GM13977 (cell line): ENCODE measurements at places on chromosomes 3 and 15.

- no peak for DNase-seq
Observed at GRCh38 chr3:181358060-181358459, 353.7 kb upstream of the SOX2 start.

- peak; percentile 41 for DNase-seq
Observed at GRCh38 chr3:156674911-156675829, 780 bp downstream of the TIPARP start.

GRCh38 chr15:81747482-81747881 lies 298.3 kb downstream of the MEX3B start:
- DNase-seq: no peak

DNA sequence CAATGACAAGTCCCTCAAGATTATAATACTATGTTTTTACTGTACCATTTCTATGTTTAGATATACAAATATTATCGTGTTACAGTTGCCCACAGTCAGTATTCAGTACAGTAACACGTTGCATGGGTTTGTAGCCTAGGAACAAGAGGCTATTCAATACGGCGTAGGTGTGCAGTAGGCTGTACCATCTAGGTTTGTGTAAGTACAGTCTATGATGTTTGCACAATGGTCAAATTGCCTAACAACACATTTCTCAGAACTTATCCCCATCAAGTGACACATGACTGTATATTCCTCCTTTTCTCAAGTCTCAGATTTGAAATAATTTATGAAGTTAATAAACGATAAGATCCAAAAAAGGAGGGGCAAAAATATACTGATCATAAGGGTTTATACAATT lies 21.7 kb downstream of the ZDHHC3 start:
- no peak for DNase-seq

GRCh38 chr3:52730681-52731080 lies 24.8 kb downstream of the SPCS1 start:
- no peak for DNase-seq

- no peak for DNase-seq
Observed at GRCh38 chr3:160982491-160982890, 122.7 kb downstream of the B3GALNT1 start.

- no peak for DNase-seq
Observed at GRCh38 chr3:150215616-150216015, 192.5 kb upstream of the TSC22D2 start.

DNA sequence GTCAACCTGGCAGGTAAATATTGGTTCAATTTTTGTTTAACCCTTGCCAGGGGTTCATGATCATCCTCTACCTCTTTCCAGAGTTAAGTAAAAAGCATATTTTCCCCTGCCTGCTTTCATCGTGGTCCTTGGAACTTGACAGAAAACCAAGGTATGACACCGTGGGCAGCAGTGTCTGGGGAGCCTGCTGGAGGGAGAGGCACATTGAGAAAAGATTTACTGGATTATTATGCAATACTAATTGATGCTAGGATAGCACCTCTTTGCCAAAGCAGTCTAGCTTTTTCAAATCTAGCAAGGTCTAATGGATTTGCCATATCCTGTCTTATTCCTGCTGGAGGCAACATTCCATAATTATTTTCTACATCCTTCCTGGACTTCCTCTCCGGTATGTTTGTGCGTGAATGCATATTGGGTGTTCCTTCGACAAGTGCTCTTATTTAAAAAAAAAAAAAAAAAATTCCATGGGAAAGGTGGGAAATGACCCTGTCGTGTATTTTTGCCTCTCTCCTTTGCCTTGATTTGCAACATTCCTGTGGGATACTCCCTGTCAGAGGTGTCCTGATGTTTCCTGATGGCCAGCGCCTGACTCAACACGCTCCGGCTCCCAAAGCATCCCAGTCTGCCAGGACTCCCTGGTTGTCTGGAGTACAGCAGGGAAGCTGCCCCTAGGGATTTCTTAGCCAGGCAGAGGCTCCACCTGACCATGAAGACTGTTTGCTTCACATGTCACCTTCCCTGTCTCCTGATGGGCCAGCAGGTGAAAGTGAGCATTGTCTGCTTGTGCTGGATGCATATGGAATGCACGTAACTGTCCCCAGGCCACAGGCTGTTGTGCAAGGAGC lies 6.3 kb downstream of the BHLHE40 start:
- DNase-seq: no peak

- no peak for DNase-seq
Observed at GRCh38 chr3:194851254-194851653, 165.6 kb downstream of the FAM43A start.

DNA sequence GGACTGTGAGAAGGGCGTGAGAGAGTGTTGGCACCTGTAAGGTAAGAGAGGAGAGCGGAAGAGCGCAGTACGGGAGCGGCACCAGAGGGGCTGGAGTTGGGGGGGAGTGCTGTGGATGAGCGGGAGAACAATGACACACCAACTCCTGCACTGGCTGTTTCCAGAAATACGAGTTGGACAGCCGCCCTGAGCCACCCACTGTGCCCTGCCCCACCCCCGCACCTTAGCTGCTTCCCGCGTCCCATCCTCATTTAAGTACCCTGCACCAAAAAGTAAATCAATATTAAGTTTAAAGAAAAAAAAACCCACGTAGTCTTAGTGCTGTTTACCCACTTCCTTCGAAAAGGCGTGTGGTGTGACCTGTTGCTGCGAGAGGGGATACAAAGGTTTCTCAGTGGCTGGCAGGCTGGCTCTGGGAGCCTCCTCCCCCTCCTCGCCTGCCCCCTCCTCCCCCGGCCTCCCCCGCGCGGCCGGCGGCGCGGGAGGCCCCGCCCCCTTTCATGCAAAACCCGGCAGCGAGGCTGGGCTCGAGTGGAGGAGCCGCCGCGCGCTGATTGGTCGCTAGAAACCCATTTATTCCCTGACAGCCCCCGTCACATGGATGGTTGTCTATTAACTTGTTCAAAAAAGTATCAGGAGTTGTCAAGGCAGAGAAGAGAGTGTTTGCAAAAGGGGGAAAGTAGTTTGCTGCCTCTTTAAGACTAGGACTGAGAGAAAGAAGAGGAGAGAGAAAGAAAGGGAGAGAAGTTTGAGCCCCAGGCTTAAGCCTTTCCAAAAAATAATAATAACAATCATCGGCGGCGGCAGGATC lies at the start of gene SOX2:
Gene SOX2 (plus strand): TSS at position 601 of the 811 bp plus-strand sequence. CDS start 436 bp downstream, outside the sequence.
- DNase-seq: peak; percentile 82

DNA sequence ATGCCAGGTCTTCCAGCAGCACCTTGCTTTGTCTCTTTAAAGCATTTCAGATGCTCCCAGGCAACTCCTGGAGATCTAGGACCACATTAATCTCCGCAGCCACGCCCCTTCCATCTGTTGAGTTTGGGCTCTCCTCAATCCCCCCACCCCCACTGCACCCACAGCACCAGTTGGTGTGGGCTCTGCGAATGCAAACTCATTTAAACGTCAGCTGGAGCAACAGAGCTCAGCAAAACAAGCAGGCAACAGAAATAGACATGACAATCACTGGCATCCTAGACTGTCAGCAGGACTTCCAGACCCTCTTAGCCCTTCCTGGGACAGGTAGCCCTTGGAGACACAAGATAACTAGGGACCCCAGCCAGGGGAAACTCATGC lies 106.9 kb downstream of the LSM3 start:
- DNase-seq: no peak

DNA sequence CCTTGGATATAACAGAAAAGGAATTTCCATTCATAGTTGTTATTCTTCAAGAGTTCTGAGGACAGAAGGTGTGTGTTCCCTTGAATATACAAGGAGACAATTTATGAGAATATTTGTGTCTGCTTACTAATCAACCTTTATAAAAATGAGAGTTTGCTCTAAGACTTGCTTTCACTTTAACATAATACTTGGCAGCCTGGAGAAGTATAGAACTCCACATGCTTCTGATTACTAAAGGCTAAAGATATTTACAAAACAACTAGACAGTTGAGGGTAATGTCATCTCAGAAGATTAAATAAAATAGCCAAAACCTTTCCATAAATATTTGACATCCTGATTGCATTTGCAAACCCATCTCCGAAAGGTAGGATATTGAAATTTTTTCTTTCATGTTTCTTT lies 727.1 kb upstream of the NAALADL2 start:
- no peak for DNase-seq

- no peak for DNase-seq
Observed at GRCh38 chr3:111414531-111414930, 127.5 kb upstream of the CD96 start.

- no peak for DNase-seq
Observed at GRCh38 chr3:12557473-12558100, 700 bp downstream of the MKRN2 start.

DNA sequence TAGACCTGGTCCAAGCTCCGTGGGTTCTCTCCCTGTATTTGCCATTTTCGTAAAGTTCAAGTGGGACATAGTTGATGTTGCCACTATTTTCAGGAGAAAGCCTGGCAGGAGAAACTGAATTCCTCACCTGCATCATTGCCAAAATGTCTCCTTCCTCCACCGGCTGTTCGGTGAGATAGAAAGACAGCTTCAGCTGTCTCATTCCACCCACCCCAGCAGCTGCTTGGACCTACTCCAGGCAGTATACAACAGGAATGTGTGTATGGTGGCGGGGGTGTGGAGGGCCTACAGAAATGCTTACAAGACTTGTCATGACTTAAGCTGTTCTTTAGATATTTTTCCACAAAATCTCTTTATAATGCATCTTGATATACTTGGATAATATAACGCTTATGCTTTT lies 132.7 kb upstream of the RAP2B start:
- no peak for DNase-seq

- DNase-seq: peak; percentile 84
Observed at GRCh38 chr15:80776420-80777045, 2.6 kb upstream of the CEMIP start.

DNA sequence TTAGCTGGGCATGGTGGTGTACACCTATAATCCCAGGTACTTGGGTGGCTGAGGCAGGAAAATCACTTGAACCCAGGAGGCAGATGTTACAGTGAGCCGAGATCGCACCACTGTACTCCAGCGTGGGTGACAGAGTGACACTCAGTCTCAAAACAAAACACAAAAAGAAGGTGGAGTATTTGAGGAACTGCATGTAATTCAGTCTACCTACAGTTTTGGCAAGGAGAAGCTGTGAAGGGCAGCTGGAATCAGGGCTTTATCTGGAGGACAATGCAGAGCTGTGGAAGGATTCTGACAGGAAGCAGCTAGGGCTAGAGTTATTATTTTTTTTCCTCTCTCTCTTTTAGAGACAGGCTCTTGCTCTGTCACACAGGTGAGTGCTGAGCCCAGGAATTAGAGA lies 6.8 kb downstream of the H1-8 start:
- no peak for DNase-seq

GRCh38 chr3:67244130-67244529 lies 246.0 kb downstream of the KBTBD8 start:
- no peak for DNase-seq

GRCh38 chr3:128983293-128984069 lies 10.4 kb downstream of the CFAP92 start:
- no peak for DNase-seq

DNA sequence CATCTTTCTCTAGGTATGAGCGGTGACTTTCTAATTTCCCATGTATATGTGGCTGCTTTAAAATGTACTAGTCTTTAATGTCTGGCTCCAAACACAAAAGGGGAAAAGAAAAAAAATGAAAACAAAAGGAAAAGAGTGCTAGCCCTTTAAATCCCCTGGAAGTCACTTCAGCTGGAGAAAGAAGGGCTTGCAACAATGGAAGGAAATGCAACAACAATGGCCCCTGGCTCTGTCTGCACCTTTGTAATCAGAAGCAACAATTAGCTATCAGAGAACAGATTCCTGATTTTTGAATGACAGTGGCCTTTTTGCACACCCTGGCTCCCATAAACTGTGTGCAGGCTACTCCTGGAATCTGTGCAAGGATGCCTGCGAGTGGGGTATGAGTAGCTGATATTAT lies 591.2 kb downstream of the FHIT start:
- no peak for DNase-seq

DNA sequence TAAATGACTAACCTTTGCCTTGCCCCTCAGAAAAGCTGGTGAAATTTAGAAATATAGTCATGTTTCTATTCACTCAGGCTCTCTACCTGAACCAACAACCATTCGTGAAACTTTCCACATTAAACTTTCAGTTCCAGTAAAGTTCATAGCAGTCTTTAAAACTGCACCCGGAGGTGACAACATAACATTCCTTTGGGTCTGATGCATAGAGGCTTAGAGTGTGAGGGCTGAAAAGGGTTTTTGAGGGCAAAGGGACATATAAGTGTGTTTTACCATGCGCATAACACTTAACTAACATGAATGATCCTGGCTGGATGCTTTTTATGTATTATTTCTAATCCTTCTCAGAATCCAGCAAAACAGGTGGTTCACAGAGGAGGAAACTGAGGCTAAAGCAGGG lies 471.7 kb upstream of the MCTP2 start:
- no peak for DNase-seq

- no peak for DNase-seq
Observed at GRCh38 chr15:99343208-99343607, 91.9 kb downstream of the LRRC28 start.

DNA sequence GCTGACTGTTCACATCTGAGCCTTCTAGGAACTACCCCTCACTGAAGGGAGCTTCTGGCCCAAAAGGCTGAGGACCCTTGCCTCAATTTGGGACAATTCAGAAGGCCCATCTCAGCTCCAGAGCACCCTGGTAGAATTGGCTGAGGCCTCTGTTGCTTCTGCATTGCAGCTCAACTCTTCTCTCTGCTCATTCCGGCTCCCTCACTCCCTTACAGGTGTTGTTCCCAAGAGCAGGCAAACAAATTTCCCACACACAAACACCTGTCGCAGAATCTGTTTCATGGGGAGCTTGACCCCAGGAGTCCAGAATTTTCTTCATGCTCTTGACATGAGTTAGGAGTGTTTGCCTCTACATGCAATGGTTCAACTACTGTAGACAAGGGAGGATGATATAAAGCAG lies 78.7 kb downstream of the CRYGS start:
- no peak for DNase-seq

DNA sequence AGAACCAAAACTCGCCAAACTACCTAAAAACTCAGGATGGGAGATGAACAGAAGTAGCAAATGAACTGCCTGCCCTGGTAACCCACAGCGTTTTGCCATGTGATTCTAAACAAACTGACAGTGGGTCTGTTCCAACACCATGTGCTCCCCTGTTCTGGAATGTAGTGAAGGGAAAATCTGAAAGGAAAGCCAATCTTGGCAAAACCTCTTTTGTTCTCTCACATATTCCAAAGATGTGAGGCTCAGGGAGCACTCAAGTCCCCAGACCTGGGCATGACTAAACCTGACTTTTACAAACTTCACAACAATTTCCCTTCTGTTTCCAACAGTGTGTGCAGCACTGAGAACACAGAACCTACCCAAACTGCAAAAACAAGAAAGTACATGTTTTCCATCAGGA lies 116.1 kb downstream of the IMPG2 start:
- DNase-seq: no peak

- DNase-seq: peak; percentile 71
Observed at GRCh38 chr15:101242160-101242998, 9.5 kb downstream of the CHSY1 start.

- DNase-seq: no peak
Observed at GRCh38 chr3:185559706-185560090, 7.3 kb upstream of the LIPH start.

DNA sequence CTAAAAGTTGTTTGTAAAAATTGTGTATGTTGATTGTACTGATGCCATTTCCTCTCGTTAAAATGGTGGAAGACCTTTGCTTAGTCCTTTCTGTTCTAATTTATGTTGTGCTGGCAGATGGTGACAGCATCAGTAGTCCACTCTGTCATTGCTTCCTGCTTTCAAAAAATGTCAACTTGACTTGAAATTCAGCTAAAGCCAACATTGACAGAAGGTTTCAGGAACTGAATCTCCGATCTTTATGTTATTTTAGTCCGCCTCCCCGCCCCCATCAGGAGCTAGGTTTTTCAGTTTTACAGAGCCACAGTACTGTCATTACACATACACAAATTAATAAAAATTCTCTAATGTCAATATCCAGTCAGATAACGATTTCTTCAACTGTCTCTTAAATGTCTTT lies 1.5 kb downstream of the CEP63 start:
- peak; percentile 57 for DNase-seq

- no peak for DNase-seq
Observed at GRCh38 chr3:112123548-112123947, 9.5 kb downstream of the GCSAM start.
